NCI-H2081 treated with DMSO at 0.1 percent for 48 hours (cell line): ENCODE measurements at places on chromosomes 5 and 9.

DNA sequence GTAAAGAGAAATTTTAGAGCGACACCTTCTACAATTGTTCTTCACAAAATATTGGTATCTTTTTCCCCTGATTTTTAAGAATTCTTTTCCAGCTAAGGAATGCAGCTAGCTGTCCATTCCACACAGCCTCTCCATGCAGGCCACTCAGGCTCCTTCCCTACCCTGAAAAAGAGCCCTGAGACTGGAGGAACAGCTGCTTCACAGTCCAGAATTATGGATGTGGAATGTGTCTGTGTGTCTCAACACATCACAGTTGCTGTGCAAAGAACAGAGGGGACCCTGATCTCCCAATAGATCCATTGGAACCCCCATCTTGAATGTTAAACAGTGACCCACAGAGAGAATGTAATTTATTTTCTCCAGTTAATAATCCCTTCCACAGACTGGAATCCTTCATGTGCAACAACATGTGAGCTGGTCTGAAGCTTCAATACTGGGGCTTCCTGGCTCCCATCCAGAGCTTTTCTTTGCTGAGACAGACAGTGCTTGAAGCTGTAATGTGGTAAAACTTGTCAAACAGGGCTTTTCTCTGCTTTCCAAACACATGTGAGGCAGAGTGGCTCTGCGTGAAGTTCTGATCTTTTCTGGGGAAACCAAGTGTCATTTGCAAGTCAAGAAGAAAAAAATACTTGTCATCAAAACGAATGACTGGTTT is 53.3 kb upstream of the SMC5 start:
- no peak for DNase-seq

- no peak for DNase-seq
Observed at GRCh38 chr5:77418162-77418561, 74.0 kb downstream of the WDR41 start.

GRCh38 chr5:92944903-92945604 is 636.0 kb downstream of the NR2F1-AS1 start:
- no peak for DNase-seq

DNA sequence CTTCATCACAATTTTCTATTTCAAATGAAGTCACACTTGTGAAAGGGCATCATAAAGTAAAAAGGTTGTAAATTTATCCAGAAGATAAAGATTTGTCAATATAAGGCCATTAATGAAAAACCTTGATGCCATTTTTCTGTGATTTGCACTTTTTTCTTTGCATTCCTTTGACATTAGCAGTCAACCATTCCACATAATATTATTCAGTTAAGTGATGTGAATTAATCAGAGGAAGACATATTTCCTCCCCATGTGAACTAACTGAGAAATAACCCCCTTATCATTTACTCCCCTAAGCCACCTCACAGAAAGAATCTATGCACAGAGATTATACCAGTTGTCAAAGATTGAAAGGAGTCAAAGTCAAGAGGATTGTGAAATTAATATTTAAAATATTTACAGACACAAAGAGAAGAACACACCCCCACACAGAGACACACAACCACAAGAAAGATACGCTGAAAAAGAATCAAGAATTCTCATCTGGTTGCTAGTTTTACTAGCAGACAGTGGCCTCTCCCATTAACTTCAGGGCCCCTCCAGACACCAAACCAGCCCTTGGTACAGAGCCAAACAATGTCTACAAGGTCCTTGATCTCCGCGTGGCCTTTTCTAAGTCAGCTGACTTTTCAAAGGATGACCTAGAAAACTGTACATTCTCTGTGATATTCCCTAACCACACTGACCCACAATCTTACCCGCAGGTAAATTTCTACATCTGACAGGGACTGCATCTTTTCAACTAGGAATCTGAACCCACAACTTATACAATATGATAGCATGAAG is 29.5 kb downstream of the GNAQ start:
- no peak for DNase-seq

GRCh38 chr5:76763136-76763535 is 47.2 kb downstream of the F2R start:
- no peak for DNase-seq
